ENCODE measurements at places on chromosomes 5 and 9.
A peak's percentile ranks its signal among the peaks of the same experiment; 100 is the strongest.

DNA sequence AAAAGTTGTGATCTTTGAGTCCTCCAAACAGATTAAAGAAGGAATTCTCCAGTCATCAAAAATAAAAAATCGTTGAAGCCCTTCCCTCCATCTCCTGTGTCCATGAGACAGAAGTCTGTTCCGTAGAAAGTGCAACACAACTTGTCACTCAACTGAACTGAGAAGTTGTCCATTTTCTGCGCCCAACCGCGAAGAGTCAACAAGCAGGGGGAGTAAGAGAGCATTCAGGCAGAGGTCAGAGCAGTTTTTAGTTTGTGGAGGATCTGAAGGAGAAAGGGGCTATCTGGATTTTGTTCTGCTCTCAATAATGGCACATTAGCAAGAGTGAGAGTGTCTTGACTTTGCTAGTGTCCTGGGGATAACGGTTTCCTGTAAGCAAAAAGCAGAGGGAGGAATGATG is 303.9 kb downstream of the ICE1 start:
- no peak for DNase-seq

GRCh38 chr5:95620030-95620869 is at the start of gene GPR150:
Gene GPR150 (plus strand): TSS chr5:95620087. CDS start chr5:95620276, 189 bp downstream.
- peak; percentile 30 for DNase-seq

DNA sequence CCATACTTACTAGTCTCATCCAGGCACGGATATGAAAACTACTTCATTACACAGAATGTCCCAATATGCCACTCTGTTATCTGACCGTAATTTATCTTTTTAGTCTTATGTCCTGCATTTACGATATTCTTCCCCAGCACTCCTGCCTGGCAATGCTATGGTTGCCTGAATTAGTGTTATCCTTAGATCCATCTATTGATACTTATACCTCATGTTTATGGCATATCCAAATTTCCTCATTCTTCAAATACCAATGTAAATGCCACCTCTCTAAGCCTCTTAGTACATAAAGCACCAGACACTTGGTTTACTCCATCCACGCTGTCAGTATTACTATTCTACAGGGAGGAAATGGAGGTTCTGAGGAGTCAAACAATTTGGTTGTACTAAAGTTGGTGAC is 507.8 kb upstream of the NMUR2 start:
- DNase-seq, result no peak

DNA sequence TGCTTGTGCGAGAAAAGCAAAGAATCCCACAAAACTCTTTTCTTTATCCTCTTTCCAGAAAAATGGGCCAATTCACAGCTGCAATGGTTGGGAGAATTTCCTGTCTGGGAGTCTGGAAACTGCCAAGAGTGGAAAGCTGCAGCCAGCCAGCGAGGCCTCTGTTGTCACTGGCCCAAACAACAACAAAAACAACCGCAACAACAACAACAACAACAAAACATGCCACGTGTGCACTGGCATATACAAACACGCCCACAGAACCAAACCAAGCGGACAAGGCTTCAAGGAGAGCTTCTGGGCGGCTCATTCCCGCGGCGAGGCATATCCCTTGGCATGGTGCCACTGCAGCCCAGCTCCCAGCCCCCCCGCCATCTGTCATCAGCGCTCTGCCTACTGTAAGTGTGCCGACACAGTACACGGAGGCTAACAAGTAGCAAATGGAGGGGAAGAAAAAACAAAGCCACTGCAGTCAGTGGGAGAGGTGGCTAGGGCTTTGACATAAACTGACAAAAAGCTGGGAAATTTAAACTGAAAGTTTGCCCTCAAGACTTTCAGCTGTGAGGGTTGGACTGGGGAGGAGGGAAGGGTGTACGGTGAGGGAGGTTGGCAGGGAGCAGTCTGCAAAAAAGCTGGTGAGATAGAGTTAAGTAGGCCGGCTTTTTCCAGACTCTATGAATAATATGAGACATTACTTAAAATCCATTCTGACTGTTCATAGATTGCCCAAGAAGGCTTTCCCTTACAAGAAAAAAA is 165.0 kb upstream of the ZNF462 start:
- DNase-seq, result peak; percentile 90

DNA sequence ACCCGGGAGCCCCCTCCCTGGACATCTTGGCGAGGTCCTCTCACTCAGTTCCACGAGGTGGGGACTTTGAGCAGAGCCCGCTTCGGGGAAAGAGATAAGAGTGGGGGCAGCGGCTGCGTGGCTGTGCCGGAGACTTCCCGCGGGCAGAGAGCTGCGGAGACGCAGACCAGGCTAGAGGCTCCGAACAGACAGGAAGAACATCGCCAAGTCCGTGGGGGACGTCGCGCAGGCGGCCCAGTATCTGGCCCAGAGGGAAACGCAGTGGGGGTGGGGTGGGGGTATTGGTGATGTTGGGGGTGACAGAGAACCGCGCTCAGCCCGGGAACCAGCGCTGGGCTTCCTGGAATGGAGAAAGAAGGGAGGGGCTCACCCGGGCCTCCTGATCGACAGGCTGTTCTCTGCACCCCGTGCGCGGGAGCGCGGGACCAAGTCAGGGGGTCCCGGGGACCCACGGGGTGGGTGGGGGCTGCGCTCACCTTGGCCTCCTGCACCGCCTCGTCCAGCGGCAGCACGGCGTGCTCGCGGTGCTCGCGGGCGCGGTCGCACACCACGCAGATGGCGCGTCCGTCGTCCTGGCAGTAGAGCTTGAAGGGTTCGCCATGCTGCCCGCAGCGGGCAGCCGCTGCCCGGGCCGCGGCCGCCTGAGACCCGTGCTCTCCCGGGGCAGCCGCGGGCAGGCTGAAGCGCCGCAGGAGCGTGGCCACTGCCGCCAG is 727 bp downstream of the TRIM7 start:
- DNase-seq, result peak; percentile 47

DNA sequence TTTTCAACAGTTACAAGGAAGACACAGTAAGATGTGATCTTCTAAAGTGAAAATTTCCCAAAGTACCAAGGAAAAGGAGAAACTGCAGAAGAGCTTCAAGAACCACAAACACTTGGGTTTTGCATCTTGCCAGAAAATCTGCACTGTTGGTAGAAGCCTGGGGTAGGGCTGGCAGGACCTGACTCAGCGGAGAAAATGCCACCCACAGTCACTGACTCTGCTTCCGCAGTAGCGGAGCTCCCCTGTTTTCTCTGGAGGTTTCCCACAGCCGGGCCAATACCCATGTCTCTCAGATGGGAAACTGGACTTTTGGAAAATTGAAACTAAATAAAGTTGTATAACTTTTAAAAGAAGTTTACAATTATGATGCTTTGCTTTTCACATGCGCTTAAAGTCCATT is 104.2 kb downstream of the MEF2C start:
- DNase-seq, result no peak

DNA sequence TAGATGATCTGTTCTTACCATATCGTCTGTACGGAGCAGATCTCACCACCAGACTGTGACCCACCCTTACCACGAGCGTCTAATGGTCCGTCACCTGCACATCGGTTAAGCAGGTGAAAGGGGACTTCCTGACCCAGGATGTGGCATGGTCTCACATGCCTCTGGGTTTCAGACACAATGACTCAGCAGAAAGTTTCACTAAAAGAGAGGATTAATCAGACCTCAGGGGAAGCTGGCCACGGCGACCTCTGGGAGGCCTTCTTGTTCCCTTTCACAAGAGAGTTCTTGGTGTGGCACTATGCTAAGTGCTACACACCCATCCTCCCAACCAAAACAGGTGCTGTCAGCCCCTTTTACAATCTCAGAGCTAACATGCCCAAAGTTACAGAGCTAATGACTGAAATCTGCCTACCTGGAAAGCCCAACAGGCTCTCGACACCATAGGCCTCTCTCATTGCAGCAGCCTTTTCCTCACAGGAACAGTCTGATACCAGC is 41.6 kb downstream of the ADAMTS12 start:
- DNase-seq, result no peak

DNA sequence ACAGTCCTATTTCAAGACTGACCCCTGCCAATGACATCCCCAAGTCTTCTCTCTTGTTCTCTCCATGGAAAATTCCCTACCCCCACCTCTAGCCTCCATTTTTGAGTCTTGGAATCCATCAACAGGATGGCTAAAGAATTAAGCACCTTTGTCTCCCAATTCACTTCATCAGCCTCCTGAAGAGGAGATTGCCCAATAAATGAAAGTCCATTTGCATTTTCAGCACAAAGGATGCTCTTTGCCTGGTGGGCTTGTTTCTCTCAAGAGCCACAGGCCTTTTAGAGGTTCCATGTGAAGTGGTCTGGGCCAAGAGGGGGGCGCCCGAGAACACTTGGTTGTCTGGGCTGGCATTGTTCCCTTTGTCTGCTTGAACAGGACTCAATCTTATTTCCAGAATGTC is 12.6 kb downstream of the HSD17B3 start:
- DNase-seq, result no peak

- DNase-seq, result no peak
Measured at GRCh38 chr9:31153250-31153840, 1231.1 kb upstream of the ACO1 start.
